ENCODE measurements at places on chromosomes 16 and 17.

DNA sequence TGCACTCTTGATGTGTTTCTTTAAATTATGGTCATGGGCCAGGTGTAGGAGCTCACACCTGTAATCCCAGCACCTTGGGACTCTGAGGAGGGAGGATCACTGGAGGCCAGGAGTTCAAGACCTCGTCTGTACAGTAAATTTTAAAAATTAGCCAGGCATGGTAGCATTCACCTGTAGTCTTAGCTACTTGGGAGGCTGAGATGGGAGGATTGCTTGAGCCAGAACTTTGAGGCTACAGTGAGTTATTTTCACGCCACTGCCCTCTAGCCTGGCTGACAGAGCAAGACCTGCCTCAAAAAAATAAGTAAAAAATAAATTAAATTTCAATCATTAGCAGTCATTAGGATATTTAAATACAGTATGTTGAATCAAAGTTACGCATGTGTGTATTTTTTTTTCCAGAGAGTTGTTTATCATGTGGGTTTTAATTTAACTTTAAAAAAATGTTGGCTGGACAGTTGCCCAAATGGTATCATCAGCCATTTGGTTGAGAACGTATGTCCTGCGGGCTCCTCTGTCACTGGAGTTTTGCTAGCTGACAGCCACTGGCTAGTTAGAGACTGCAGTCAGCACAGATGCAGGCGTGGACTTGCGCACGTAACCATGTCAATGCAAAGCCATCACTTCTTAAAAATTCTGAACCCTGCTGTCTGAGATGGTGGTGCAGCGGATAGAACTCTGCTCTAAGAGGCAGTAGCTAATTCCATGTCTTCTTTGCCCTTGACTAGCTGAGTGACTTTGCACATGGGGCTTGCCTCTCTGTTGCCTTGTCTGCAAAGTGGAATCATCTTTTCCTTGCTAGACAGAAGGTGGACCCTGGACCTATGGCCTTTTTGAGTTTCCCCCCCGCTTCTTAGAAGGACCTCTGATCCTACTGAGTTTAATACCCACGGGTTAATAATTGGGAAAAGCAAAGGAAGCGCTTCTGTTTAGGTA is 40.0 kb downstream of the MAPT start:
- no peak for DNase-seq

DNA sequence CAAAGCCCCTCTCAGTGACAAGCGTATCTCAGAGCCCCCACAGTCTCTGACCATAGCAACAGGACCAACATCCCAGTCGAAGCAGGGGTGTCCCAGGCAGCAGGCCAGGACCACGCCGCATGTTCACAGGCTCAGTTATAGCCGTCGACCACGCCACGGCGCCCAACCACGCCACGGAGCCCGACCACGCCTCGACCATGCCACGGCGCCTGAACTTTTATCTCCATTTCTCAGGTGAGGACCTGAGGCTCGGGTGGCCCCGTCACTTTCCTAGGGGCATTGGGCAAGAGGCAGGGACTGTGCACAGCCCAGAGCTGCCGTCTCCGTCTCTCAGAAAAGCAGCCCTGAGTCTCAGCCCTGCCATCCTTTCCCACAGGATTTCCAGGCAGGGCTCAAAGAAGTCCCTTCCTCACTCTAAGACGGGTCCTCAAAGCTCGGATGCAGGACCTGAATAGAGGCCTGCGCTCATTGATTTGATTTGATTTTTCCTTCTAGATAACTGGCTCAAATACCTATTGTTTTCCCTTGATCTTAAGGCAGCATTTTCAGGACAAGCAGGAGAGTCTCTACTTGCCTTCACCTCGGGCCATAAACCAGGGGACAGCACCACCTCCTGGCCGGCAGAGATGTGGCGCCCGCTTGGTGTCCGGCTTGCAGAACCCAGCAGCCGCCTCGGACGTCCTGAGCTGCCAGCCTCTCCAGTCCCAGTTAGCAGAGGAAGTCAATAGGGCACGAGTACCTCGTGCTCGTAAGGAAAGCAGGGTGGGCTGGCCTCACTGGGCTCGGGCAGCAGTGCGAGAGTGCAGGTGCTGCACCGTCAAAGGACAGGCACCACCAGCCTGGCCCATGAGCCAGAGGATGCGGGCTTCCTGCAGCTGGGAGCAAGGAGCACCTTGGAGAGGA is 38.8 kb downstream of the C16orf95 start:
- DNase-seq: no peak

DNA sequence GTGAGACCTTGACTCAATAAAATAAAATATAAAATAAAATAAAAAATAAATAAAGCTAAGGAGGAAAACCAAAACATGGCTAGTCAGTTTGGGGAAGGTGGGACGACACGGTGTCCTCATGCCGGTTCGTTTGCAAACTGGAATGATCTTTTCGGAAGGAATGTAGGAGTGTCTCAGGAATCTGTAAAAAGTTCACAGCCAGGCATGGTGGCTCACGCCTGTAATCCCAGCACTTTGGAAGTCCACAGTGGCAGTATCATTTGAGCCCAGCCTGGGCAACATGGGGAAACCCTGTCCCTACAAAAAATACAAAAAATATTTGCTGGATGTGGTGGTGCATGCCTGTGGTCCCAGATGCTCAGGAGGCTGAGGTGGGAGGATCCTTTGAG is 14.7 kb upstream of the RPTOR start:
- DNase-seq: no peak

GRCh38 chr17:61214753-61215152 is 184.9 kb upstream of the TBX2 start:
- DNase-seq: no peak

DNA sequence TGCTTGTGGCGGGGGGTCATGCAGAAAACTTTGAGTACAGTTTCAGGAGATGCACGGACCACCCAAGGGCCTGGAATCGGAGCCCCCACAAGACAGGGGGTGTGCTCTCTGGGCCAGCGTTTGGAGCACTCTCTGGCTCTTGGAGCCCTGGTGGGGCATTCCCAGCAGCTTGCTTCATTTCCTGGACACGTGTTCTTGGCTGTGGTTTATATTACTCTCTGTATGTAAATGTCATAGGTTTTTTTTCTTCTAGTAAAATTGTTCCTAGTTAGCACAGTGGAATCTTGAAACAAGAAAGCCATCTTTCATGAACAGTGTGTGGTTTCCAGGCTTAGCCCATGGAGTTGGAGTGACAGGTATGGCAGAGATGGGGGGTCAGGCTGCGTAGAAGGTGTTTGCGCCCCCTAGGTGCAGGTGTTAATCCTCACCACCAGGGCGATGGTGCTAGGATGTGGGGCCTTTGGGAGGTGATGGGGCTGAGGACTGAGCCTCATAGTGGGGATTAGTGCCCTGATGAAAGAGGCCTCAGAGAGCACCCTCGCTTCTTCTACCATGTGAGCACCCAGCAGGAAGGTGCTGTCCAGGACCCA is 79.8 kb downstream of the JPH3 start:
- DNase-seq: no peak

GRCh38 chr16:85003076-85003475 is 8.3 kb downstream of the ZDHHC7 start:
- DNase-seq: no peak

DNA sequence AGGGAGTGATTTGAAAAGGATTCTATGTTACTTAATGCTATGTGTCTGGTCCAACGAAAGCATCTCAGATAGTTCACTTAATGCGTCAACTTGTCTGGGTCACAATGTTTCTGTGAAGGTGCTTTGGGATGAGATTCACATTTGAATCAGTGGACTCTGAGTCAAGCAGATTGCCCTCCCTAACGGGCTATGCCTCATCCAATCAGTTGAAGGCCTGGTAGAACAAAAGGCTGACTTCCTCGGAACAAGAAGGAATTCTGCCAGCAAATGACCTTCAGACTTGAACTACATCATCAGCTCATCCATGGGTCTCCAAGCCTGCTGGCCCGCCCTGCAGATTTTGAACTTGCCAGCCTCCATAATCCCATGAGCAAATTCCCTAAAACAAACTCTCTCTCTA is 15.2 kb downstream of the EMP2 start:
- DNase-seq: no peak

GRCh38 chr16:8742068-8742467 is 55.4 kb downstream of the TMEM186 start:
- no peak for DNase-seq

GRCh38 chr16:4800290-4801041 is 2.0 kb downstream of the ROGDI start:
- no peak for DNase-seq

- no peak for DNase-seq
Observed at GRCh38 chr17:15436473-15437302, 30.7 kb downstream of the CDRT4 start.

DNA sequence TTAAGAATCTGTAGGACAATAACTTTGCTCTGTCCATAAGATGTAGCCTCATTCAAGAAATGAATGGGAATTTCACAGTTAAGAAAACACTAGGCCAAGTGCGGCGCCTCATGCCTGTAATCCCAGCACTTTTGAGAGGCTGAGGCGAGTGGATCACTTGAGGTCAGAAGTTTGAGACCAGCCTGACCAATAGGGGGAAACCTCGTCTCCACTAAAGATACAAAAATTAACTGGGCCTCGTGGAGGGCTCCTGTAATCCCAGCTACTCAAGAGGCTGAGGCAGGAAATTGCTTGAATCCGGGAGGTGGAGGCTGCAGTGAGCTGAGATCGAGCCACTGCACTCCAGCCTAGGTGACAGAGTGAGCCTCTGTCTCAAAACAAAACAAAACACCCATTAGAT is 19.9 kb upstream of the RSL1D1 start:
- no peak for DNase-seq

DNA sequence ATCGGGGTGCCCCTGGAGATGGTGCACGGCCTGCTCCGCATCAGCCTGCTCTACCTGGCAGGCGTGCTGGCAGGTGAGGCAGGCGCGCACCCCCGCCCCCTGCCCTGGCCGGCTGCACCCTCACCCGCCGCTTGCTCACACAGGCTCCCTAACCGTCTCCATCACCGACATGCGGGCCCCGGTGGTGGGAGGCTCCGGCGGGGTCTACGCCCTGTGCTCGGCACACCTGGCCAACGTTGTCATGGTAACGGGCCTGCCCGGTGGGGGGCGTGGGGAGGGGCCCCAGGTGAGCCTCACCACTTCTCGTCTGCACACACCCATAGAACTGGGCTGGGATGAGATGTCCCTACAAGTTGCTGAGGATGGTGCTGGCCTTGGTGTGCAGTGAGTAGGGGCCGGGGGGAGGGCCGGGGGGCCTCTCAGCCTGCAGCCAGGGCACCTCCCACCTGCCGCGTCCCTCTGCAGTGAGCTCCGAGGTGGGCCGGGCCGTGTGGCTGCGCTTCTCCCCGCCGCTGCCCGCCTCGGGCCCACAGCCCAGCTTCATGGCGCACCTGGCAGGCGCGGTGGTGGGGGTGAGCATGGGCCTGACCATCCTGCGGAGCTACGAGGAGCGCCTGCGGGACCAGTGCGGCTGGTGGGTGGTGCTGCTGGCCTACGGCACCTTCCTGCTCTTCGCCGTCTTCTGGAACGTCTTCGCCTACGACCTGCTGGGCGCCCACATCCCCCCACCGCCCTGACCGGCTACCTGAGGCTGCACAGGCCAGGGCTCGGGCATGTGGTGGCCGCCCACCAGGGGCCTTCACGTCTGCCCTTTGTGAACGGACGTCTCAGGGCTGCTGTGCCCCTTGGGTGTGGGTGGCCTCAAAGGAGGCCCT is 2.1 kb downstream of the RHBDL1 start:
- DNase-seq: no peak

GRCh38 chr16:49464877-49465504 is 91.4 kb downstream of the C16orf78 start:
- no peak for DNase-seq

- no peak for DNase-seq
Observed at GRCh38 chr17:61158376-61158775, 241.3 kb upstream of the TBX2 start.

DNA sequence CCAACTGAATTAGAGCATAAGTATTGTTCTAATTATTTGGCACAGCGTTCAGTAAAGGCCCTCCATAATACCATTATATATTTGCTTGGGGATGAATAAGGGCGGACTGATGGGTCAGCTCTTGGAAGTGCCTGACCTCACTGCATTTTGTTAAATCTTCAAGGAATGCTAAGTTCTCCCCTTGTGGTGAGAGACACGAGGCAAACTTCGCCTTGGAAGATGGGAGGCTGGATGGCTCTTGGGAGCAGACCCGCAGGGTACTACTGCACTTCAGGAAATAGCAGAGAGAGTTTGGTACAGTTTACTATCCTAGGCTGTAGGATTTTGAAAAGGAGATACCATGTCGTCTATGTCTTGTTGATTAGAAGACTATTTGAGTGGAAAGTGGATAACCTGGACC is 87.0 kb upstream of the RPRML start:
- DNase-seq: no peak

- no peak for DNase-seq
Observed at GRCh38 chr16:17246974-17247732, 223.6 kb downstream of the XYLT1 start.

GRCh38 chr16:87384162-87384874 is 742 bp upstream of the FBXO31 start:
- no peak for DNase-seq

DNA sequence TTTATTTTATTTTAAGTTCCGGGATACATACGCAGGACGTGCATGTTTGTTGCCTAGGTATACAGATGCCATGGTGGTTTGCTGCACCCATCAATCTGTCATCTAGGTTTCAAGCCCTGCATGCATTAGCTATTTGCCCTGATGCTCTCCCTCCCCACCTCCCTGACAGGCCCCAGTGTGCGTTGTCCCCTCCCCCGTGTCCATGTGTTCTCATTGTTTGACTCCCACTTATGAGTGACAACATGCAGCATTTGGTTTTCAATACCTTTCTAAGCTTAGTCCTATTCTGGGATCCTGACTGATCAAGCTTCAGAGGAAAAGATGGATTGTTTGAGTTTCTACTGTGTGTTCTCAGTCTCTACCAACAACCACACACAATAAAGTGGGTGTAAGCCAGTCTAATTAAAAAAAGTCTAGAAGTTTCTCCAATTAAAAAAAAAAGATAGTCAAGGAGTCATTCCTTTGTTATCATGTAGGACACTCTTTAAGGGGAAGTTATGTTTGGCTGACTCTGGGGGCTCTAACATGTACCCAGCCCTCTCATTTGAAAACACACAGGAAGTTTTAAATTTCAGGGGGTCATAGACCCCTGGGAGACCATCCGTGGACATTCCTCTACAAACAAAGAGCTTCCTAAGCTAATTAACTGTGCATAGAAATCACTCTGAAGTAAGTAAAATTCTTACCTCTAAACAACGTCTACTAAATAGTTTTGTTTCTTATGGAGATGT is 66.3 kb upstream of the ADAMTS18 start:
- DNase-seq: no peak

Measured in activated naive CD4-positive, alpha-beta T cell (primary cell).